ENCODE measurements at places on chromosomes 13 and 19.

GRCh38 chr19:16901491-16902175 lies 12.8 kb downstream of the F2RL3 start:
- no peak for DNase-seq

- no peak for DNase-seq
Measured at GRCh38 chr13:44302233-44302632, 71.4 kb upstream of the SERP2 start.

DNA sequence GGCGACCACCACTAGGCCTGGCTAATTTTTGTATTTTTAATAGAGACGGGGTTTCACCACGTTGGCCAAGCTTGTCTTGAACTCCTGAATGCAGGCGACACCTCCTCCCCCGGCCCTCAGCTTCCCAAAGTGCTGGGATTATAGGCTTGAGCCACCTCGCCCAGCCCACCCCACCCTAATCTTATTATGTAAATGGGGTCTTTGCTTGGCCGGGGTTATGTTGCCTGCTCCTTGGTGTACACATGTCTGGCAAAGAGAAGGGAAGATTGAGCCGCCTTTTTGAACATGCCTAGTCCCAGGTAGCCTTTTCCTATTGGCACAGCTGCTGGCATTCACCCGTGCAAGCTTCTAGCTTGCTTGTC lies 106.8 kb downstream of the KCTD15 start:
- DNase-seq = no peak

- DNase-seq = no peak
Measured at GRCh38 chr13:108407495-108407894, 138.0 kb downstream of the TNFSF13B start.
